Smooth muscle cell of trachea (primary cell): ENCODE measurements at places on chromosomes 5 and 9. TPM values are rescaled to one million over a fixed set of nuclear protein-coding genes. Genes with fewer than 3 reads are reported as not detected.

Gene LIFR
- 23.4 and 29.8 TPM in 2 replicates for total RNA-seq

Gene TOR4A
- total RNA-seq: 25.5 and 28.9 TPM in 2 replicates

Gene SLC6A18
- total RNA-seq: not detected in 2 replicates

Gene LRRC19
- not detected in 2 replicates for total RNA-seq

Gene HTR4
- total RNA-seq: not detected in 2 replicates

Gene SKP2
- total RNA-seq: 28.6 and 34.0 TPM in 2 replicates

Gene SHOC1
- under 0.01 and 0.17 TPM in 2 replicates for total RNA-seq

Gene MYOT
- not detected in 2 replicates for total RNA-seq

Gene GPR21
- 0.17 and 1.0 TPM in 2 replicates for total RNA-seq

Gene PHF2
- 11.6 and 17.0 TPM in 2 replicates for total RNA-seq

Gene NPR2
- 48.6 and 54.3 TPM in 2 replicates for total RNA-seq

Gene AMACR
- total RNA-seq: 15.5 and 18.6 TPM in 2 replicates

Gene GABRA1
- total RNA-seq: not detected in 2 replicates
